ENCODE measurements at places on chromosomes 6 and 20.

DNA sequence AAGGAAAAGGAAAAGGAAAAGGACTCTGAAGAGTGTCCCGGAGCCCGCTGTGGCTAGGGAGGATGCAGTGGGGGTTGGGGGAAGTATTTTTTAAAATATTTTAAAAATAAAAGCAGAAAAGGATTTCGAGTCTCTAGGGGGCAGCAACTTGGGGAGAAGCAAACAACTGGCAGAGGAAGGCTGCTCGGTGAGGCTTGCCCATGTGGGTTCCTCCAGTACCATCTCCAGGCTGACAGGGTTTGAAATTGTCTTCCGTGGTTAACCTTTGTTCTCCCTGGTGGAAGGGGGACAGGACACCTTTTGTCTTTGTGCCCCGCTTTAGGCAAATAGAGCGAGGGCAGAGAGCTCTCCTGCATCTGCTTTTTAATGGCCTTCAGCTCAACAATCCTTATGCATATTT, 60.4 kb upstream of the SNX9 start:
- no peak for DNase-seq

DNA sequence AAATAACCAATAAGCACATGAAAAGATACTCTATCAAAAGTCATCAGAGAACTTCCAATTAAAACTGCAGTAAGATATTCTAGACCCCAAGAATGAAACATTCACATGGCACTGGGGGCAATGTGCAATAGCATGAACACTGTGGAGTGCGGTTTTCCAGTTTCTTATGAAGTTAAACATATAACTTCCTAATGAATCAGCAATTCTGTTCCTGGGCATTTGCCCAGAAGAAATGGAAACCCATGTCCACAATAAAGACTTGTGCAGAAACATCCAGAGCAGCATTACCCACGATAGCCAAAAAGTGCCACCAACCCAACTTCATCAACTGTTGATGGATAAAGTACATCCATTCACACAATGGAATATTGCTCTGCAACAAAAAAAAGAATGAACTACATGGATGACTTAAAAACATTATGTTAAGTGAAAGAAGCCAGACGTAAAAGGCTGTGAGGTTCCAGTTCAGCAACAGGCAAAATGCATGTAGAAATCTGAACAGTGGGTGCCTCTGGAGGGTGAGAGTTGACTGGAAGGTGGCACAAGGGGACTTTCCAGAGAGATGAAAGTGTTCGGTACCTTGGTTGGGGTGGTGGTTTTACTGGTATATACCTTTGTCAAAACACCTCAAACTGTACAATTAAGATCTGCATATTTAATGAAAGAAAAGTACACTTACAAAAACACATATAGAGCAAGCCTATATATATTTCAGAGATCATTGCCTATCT, 207.2 kb upstream of the ECI2 start:
- DNase-seq, result no peak

GRCh38 chr20:20897922-20898321, 185.5 kb upstream of the RALGAPA2 start:
- DNase-seq, result no peak

DNA sequence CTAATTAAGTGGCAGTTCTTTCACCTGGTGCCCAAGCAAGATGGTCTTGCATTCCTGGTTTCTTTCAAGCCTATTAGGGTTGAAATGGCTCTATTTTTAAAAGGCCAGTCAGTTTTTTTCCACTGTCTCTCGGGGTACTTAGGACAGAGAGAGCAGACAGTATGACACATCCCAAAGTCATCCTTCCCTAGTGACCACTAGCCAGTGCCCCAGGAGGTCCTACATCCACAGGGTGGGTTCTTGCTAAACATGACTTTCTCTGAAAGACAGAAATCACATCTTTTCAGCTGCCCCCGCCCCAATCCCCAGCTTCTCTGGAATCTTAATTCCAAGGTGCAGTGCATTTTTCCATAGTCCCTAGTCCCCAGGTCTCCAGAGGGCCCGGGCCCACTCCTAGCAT, 192.4 kb downstream of the SLC24A3 start:
- no peak for DNase-seq

DNA sequence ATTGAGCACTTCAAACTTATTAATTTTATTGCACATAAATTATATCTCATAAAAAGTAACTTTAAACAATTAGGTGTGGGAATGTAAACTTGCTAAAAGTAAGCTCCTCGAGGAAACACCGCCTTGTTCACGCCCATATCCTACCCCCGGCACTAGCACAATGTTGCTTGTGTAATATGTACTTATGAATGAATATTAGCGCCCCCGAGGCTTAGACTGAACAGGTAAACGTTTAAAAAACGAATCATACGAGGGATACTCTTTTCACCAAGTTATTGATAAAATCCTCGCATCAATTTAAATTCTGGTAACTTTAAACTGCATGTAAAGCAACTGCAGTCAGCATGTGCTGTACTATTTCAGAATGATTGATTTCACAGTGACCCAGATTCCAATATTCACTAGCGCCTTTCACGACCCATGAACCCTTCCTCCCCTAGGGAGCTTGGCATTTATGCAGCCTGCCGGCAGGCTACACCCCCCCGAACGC, 637 bp downstream of the TFB1M start:
- no peak for DNase-seq

- DNase-seq, result no peak
Measured at GRCh38 chr6:52027699-52028098, 59.7 kb downstream of the PKHD1 start.

DNA sequence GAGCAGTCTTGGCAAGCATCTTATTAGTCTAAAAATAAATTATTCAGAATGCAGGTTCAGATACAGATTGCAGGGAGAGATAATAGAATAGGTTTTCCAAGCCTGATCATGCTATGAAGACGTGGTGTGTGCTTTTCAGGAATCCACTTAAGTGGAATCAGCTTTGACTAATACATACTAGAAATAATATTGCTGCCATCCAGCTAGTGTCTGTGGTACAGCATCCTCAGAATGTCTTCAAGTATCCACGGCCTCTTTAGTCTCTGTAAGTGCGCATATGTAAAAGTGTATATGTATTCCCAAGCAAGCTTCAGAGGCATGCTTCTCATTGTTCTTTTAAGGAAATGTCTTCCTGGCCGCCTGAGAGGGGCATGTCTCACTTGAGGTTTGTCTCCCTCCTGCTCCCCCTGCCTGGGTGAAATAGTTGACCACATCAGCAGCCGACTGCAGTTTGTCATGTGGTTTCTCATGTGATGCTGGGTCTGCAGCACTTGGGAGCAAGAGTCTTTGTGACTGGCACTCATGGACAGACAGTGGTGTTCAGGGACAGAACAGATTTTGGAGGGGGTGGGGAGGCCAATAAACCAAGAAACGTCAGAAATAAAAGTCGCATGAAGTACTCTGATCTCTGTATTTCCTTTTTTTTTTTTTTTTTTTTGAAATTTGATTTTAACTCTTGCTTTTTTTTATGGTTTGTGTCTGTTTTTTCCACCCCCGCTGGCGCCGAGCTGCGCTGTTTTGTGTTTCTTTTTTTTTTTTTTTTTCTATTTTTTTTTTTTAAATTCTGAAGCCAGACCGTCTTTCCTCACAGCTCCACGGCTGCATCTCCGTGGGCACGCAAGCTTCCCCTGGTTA, 150.8 kb downstream of the PRL start:
- DNase-seq, result no peak

GRCh38 chr20:61822396-61822795, 243.3 kb downstream of the TAF4 start:
- no peak for DNase-seq

GRCh38 chr6:51450248-51450957, 631.7 kb downstream of the TFAP2B start:
- no peak for DNase-seq

DNA sequence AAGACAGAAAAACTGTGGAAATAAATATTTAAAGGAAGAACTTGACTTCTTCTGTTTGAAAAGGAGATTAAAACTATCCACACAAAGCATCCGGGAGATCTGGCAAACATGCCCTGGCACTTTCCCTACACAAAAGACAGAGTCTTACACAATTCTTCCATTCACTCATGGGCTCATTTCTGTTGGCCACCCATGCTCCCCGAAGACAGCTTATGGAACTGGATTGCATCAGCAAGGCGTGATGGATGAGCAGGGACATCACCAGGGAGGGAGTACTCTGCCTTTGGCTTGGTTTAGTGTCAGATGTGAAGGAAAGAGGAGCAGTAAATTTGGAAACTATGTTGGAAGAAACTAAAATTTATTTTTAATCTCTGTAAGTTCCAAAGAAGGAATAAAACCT, 379.3 kb downstream of the CD109 start:
- DNase-seq, result no peak

DNA sequence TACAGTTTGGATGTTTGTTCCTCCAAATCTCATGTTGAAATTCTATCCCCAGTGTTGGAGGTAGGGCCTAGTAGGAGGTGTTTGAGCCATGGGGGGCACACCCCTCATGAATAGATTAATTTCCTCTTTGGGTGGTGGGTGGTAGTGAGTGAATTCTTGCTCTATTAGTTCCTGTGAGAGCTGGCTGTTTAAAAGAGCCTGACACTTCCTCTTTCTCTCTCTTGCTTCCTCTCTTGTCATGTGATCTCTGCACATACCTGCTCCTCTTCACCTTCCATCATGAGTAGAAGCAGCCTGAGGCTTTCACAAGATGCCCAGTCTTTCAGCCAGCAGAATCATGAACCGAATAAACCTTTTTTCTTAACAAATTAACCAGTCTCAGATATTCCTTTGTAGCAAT, 340.2 kb upstream of the CHD6 start:
- no peak for DNase-seq

DNA sequence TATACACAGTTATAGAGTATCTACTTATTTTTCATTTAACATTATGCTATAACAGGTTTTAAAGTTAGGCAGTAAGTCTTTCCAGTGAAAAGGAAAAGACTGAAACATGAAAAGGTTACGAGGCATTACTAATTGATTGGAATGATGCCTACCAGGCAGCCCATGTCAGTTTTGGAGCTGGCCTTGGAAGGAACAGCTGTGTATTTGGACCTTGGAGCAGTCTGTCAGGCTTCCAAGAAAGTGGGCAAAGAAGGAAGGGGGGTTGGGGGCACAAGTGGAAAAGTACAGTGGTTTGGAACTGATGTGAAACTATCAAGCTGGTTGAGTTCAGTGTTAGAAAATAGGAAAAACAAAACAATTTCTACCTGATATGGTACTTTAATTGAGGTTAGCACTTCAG, 41.7 kb downstream of the SLC16A10 start:
- DNase-seq, result no peak

DNA sequence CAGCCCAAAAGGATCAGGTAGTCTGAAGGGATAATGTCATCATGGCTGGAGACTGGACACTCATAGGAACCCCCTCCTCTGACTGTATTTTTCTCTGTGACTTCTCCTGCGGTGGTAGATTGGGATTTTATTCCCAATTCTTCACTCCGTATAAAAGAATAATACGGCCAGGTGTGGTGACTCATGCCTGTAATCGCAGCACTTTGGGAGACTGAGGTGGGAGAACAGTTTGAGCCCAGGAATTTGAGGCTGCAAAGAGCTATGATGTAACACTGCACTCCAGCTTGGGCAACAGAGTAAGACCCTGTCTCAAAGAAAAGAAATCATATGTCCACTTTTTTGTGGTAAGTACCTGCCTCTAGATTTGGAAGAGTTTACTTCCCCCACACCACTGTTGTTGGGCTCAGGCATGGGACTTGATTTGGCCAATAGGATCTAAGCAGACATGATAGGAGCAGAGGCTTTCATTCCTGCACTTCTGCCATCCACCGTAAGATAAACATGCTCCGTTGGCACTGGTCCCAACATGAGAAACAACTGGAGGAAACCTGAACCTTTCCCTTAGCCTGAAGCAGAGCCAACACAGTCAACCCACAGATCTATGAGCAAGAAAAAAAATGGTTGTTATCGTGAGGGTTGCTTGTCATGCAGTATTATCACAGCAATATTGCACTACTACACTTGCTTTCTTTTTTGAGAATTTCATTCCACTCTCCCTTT, 82.0 kb downstream of the JPH2 start:
- DNase-seq, result peak; percentile 56

DNA sequence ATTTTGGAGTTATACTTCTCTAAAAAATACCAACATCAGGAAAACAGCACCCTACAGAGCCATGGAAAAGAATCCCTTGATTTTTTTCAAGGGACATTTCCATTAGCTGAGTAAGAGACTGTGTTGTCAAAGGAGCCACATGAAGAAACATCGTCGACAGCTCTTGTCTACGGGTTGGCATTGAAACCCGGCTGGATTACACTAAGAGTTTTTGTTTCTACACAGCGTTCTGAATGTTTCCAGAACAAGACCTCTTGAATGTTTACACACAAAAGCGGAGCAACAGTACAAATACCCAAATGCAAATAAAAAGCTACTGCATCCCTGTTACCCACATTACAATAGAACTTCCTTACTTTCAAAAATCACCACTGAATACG, 2.4 kb upstream of the MYLK4 start:
- no peak for DNase-seq

DNA sequence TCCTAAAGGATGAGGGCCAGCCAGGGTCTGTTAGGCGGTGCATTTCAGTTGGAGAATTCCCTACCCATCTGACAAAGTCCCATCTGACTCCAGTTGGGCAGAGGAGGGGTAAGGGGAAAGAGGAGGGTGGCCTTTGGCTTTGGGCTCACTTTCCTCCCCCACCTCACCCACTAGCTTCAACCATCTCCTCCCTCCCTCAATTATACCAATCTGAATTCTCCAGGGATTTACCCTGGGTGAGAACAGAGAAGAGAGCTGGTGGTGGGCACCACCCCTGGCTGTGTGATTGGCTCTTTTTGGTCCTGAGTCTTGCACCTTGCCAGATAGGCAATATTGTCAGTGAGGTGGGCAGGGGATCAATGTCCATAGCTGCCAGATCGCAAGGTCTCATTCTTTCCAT, 3.2 kb downstream of the HMGA1 start:
- no peak for DNase-seq

DNA sequence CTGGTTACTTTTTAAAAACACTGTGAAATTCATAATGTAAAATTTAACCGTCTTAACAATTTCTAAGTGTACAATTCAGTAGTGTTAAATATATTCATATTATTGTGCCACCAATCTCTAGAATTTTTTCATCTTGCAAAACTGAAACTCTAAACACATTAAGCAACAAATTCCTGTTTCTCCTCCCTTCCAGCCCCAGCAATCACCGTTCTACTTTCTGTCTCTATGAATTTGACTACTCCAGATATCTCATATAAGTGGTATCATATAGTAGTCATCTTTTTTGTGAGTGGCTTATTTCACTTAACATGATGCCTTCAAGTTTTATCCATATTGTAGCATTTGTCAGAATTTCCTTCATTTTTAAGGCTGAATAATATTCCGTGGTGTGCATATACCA, 44.7 kb downstream of the RSPH3 start:
- DNase-seq, result no peak

GRCh38 chr6:56368491-56368890, 121.1 kb upstream of the COL21A1 start:
- no peak for DNase-seq

GRCh38 chr20:13006825-13007224, 1.9 kb upstream of the SPTLC3 start:
- DNase-seq, result no peak

GRCh38 chr6:43393602-43394001, 24.2 kb upstream of the ZNF318 start:
- no peak for DNase-seq
